PC-9 (cell line): ENCODE measurements at places on chromosomes 3 and 15. TPM values are rescaled to one million over a fixed set of nuclear protein-coding genes. Genes with fewer than 3 reads are reported as not detected.

GRCh38 chr15:62439543-62440016 is 274.5 kb upstream of the C2CD4B start:
- no peak for DNase-seq

- no peak for DNase-seq
Observed at GRCh38 chr3:18398448-18398847, 26.7 kb downstream of the SATB1 start.

The ARGFX gene
- total RNA-seq = not detected in 2 replicates

- DNase-seq = no peak
Observed at GRCh38 chr15:31372635-31373091, 46.0 kb downstream of the KLF13 start.

GRCh38 chr3:189300345-189300744 is 128.6 kb downstream of the TPRG1 start:
- DNase-seq = no peak

- DNase-seq = no peak
Observed at GRCh38 chr3:78101384-78101783, 1061.5 kb downstream of the ROBO2 start.

- no peak for DNase-seq
Observed at GRCh38 chr3:192710366-192710765, 17.0 kb downstream of the FGF12 start.

- DNase-seq = no peak
Observed at GRCh38 chr3:14156843-14157561, 21.4 kb downstream of the XPC start.

DNA sequence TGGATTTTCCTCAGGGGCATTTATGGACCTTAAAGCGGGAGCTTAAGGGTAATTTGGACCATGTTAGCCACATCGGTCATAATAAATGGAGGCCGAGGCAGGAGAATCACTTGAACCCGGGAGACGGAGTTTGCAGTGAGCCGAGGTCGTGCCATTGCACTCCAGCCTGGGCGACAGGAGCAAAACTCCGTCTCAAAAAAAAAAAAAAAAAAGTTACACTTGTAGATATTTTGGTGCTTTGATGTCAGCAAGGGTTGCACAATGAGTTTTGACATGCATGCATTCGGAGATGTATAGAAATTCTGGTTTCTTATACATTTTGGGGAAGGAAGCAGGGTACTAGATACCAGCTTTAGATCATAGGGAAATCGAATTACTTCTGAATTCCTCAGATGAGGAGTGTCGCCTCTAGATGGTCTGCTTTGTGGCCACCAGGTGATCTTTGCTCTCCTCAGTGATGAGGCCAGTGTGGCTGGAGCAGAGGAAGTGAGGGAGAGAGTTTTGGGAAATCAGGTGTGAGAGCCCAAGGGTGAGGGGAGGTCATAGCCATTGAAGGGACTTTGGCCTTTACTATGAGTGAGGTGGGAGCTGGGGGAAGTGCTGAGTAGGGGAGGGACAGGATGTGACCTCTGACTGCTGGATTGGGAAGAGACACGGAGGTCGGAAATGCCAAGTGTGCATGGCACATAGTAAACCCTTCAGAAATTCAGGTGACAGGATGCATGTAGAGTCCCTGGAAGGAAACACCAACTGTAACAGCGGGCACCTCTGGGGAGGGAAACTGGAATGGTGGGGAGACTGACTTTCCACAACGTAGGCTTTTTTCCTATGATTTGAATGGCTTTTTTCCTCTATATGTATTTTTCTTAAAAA is 8.4 kb upstream of the RBSN start:
- DNase-seq = no peak

- no peak for DNase-seq
Observed at GRCh38 chr15:89964232-89964954, 36.7 kb upstream of the ZNF710 start.

The PARP15 gene
- total RNA-seq = 0.07 and 0.13 TPM in 2 replicates

The WDR49 gene
- 0.28 TPM in 1 of 2 replicates, not detected in the other for total RNA-seq

DNA sequence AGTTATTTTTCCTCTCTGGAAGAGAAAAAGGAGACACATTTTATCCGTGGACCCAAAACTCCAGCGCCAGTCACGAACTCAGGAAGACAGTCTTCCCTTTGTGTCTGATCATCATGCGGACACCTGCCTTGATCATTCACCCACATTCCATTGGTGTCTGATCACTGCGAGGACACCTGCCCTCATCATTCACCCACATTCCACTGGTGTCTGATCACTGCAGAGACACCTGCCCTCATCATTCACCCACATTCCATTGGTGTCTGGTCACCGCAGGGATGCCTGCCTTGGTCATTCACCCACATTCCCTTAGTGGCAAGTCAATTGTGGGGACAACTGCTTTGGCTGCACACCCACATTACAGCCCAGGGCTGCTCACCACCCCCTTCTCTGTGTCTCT is 148.9 kb downstream of the ROBO1 start:
- peak; percentile 70 for DNase-seq

The IFT57 gene
- 55.2 and 65.7 TPM in 2 replicates for total RNA-seq

DNA sequence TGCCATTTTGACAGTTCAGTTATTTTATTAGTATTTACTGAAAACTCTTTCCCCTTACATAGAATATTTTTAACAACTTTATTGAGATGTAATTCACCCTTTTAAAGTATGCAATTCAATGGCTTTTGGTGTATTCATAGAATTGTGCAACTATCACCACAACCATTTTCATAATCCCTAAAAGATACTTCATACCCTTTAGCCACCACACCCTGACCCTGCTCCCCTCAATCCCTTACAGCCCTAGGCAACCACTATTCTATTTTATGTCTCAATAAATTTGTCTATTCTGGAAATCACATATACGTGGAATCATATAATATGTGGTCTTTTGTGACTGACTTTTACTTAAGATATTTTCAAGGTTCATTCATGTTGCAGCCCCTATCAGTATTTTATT is 29.7 kb downstream of the TEX9 start:
- DNase-seq = no peak

The SHC4 gene
- total RNA-seq = 0.18 and 0.44 TPM in 2 replicates

- DNase-seq = no peak
Observed at GRCh38 chr15:64905119-64905831, 6.4 kb upstream of the ANKDD1A start.

- DNase-seq = no peak
Observed at GRCh38 chr3:70911719-70912118, 599.3 kb upstream of the MDFIC2 start.

The AP3B2 gene
- not detected in 2 replicates for total RNA-seq

The FEZF2 gene
- total RNA-seq = not detected in 2 replicates

DNA sequence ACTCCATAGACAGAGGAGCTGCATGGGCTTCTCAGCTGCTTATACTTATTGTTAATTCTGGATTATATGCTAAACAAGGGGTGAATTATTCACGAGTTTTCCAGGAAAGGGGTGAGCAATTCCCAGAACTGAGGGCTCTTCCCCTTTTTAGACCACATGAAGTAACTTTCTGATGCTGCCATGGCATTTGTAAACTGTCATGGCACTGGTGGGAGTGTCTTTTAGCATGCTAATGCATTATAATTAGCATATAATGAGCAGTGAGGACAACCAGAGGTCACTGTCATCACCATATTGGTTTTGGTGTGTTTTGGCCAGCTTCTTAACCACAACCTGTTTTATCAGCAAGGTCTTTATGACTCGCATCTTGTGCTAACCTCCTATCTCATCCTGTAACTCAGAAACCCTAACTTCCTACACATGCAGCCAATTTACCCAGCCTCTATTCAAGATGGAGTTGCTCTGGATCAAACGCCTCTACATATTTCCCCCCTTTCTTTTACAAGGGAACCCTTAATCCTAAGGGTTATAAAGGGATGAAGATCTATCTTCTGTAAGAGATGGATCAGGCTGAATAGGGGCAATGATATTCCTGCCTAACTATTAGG is 12.1 kb upstream of the DMXL2 start:
- no peak for DNase-seq

The RNU5B-1 gene
- total RNA-seq = not detected in 2 replicates
